ENCODE measurements at places on chromosomes 1 and 21. TPM values are rescaled to one million over a fixed set of nuclear protein-coding genes. Genes with fewer than 3 reads are reported as not detected.
A peak's percentile ranks its signal among the peaks of the same experiment; 100 is the strongest.

Gene CADM3
- total RNA-seq, result 2.7 TPM

DNA sequence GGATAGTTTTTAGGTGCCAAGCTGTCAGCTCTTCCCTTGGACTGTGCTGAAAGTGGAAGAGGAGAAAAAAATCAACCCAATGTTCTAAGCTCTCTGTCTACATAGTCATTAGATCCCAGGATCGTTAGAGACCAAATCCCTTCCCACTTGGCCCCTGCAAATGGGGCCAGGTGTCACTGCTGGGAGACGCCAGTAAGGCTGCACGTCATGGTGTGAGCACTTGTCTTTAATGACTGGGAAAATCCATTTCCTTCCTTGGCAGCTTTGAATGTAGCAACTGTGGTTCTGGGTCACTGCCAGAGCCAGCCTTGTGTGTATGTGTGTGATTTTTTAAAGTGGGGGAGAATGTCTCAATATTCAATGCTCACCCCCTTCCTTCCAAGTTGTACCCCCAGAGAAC is 59.9 kb downstream of the MAN1C1 start:
- no peak for DNase-seq

DNA sequence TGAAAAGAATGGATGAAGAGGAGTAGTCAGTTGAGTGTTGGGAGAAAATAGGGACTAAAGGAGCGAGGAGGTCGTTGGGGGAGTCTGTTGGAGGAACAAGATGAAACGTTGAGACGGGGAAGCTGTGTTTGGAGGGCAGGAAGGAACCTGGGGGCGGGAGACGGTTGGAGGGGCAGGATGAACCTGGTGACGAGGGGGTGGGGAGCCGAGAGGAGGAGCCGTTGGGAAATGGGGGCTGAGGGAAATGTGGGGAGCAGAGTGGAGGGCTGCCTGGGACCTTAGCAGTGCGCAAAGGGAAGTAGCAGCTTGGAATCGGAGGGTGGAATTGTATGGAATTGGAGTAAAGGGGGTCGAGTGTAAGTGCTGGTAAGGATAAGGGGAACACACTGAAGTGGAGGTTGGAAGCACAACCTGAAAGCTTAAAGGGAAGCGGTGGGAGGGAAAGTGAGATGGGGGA is 630 bp downstream of the MTF2 start:
- DNase-seq, result peak; percentile 51

- no peak for DNase-seq
Observed at GRCh38 chr1:97074771-97075170, 353.2 kb downstream of the PTBP2 start.

Gene CSMD2
- total RNA-seq, result 0.05 TPM

Gene PLPPR4
- 0.12 TPM for total RNA-seq

Gene AMY1A
- total RNA-seq, result not detected

GRCh38 chr1:211482306-211482705 is 9.7 kb downstream of the RD3 start:
- no peak for DNase-seq

DNA sequence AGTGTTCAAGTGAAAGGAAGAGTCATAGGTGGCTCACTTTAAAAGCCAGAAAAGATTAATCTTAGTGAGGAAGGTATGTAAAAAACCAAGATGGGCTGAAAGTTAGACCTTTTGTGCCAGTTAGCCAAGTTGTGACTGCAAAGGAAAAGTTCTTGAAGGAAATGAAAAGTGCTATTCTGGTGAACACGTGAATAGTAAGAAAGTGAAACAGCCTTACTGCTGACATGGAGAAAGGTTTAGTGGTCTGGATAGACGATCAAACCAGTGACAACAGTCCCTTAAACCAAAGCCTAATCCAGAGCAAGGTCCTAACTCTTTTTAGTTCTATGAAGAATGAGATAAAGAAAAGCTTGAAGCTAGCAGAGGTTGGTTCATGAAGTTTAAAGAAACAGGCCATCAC is 106.4 kb downstream of the CTH start:
- no peak for DNase-seq

- peak; percentile 15 for DNase-seq
Observed at GRCh38 chr1:227885135-227885647, 62.5 kb downstream of the WNT9A start.

DNA sequence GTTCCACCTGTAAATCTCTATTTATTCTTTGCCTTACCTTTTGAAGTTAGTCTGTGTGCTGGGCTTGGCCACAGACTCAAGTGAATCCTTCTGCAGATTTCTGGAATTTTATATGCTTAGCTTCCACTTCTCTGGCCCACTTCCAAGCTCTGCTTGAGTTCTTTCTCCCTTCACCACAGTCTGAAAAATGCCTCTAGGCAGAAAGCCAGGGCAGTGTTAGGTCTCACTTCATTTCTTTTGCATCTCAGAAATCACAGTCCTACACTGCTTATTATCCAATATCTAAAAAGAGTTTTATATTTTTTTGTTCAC is 48.9 kb downstream of the INKA2 start:
- DNase-seq, result peak; percentile 29

- peak; percentile 86 for DNase-seq
Observed at GRCh38 chr1:47388891-47389238, 27.2 kb upstream of the FOXE3 start.

Gene SLAMF1
- total RNA-seq, result 0.69 TPM

Gene ACOT11
- 43.3 TPM for total RNA-seq

DNA sequence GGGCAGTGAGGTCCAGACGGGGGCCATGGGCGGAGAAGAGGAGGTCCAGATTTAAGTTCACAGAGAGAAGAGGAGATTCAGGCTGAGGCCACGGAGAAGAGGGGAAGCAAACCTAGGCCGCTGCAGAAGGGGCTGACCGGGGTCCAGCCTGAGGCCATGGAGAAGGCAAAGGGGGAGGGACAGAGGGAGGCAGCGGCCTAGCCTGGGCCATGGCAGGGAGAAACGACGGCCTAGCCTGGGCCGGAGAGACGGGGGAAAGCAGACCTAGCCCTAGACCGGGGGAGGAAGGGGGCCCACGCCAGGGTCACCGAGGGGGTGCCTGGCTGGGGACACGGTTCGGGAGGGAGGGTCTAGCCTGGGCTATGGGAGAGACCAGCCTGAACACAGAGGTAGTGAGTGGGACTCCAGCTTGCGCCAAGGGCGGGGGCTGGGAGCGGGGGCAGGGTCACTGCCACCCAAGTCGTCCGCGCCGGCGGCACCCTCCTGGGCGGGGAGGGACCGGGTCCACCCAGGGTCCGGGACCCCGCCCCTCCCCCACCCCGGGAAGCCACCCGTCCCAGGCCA is 459 bp downstream of the CAPZB start:
- DNase-seq, result no peak

- no peak for DNase-seq
Observed at GRCh38 chr1:15051882-15052528, 101.5 kb upstream of the TMEM51 start.

- DNase-seq, result peak; percentile 71
Observed at GRCh38 chr1:40849801-40850592, 12.2 kb downstream of the CITED4 start.

- peak; percentile 52 for DNase-seq
Observed at GRCh38 chr21:36330904-36331303, 10.9 kb downstream of the MORC3 start.

GRCh38 chr1:30847358-30847972 is 61.1 kb downstream of the SDC3 start:
- DNase-seq, result peak; percentile 81

GRCh38 chr21:45444385-45444784 is 39.4 kb downstream of the COL18A1 start:
- no peak for DNase-seq

DNA sequence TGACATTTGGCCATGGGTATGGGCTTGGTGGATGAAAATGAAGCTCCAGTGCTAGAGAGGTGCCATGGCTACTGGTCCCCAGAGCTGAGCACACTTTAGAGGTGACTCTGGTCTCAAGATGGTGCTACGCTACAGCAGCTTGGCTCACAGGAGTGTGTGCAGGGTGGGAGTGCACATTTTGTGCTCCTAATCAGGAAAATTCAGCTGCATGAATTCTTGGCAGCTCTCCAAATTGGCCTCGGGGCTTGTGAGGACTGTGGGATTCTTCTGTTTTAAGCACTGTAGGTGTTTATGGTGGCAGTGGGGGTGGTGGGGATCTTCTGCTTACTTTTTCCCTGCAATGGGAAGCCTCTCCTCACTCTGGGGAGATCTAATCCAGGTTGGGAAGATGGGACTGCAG is 17.3 kb upstream of the TIPRL start:
- no peak for DNase-seq

DNA sequence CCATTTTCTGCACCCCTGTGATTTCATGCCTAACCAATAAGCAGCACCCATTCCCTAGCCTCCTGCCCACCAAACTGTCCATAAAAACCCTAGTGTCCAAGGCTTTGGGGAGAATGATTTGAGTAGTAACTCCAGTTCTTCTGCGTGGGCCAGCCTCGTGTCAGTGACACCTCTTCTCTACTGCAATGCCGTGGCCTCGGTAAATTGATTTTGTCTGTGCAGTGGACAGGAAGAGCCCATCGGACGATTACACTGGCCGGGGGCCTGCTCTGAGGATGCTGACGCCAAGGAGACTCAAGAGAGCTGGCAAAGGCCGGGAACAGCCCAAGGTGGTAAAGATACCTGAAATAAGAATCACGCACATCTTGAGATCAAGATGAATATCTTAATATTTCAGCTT is 29.3 kb downstream of the RSPH1 start:
- DNase-seq, result no peak

Gene C1orf21
- total RNA-seq, result 81.1 TPM

Gene DSCAM
- total RNA-seq, result not detected

- no peak for DNase-seq
Observed at GRCh38 chr1:64570267-64570855, 100.4 kb downstream of the CACHD1 start.

Gene EXO1
- 17.6 TPM for total RNA-seq

Gene DNAJC28
- 1.2 TPM for total RNA-seq

Gene LRRC38
- total RNA-seq, result not detected

DNA sequence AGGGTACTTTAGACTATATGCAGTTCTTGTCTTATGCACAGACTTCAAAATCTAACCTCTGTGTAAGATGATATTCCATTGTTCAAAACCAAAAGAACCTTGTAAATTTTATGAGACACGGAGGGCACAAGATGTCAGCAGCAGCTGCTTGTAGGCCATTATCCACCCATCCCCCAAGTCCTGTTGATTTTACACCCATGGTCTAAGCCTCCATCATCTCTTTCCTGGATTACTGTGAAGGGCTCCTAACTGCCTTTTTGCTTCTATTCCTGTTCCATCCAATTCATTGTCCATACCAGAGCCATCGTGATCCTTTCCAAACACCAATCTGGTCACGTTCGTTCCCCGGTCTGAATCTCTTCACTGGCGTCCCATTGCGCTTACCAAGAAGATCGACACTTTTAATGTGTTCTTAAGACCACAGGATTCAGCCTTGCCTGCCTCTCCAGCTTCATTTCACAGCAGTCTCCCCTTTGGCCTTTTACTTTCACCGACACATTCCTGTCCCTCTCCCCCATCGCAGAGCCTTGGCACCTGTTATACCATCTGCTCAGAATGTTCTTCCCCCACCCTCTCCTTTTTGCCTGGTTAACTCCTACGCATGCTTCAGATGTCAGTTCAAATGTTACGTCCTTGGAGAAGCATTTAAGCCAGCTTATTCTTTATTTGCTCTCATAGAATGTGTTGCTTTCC is 107.3 kb upstream of the POU3F1 start:
- DNase-seq, result no peak

- peak; percentile 83 for DNase-seq
Observed at GRCh38 chr1:111576547-111576946, 43.0 kb upstream of the RAP1A start.

- DNase-seq, result no peak
Observed at GRCh38 chr1:77412820-77413530, 131.2 kb downstream of the AK5 start.

DNA sequence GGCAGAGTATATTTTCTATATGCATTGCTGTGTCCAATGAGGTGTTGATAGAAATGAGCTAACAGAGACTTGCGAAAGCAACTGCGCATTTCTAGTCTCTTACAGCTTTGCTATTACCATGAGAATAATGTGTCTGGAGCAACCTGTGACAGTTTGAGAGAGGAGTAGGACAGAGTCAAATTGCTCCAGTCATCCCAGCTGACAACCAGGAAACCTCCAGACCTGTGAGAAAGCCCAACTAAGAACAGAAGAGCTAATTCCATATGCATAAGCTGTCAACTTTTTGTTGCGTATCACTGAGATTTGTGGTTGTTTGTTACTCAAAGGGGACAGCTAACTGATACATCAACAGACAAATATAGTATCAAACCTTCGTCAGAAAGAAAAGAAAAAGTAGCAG is 354.1 kb upstream of the LRRC7 start:
- no peak for DNase-seq

- no peak for DNase-seq
Observed at GRCh38 chr21:44199448-44199847, 41.3 kb downstream of the ICOSLG start.

- no peak for DNase-seq
Observed at GRCh38 chr1:229181419-229181818, 89.5 kb upstream of the RAB4A start.

Gene PDPN
- 2.7 TPM for total RNA-seq

Gene CRABP2
- total RNA-seq, result 1.4 TPM

Gene LRRN2
- total RNA-seq, result 13.9 TPM

Data from colonic mucosa (tissue), 4 donors.